ENCODE measurements at places on chromosomes 1 and 21.

DNA sequence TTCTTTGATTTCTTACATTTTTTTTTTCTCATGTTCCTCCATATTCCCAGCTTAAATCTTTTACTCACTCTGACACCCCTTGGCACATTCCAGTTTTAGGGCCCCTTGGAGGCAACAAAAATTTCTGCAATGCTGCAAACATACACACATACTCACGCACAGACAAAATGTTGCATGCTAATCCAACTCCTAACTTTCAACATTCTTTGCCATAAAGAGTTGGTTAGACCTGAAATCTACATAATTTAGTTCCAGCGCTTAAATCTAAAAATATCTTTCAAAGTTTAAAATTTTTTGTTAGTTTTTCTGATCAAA, 103.9 kb downstream of the PTPN14 start:
- no peak for DNase-seq

- no peak for DNase-seq
These were observed 68.1 kb upstream of the STUM start for GRCh38 chr1:226480461-226480860.

DNA sequence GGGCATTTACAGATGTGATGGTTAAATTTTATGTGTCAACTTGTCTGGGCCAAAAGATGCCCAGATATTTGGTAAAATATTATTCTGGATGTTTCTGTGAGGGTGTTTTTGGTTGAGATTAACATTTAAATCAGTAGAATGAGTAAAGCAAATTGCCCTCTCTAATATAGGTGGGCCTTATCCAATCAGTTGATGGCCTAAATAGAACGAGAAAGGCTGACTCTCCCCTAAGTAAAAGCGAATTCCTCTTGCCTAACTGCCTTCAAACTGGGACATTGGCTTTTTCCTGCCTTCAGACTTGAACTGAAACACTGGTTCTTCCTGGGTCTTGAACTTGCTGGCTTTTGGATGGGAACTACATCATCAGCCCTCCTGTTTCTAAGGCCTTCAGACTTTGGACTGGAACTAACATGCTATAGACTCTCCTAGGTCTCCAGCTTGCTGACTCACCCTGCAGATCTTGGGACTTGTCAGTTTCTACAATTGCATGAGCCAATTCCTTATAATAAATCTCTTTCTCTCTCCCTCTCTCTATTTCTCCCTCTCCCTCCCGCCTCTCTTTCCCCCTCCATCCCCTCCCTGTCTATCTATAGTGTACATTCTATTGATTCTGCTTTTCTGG, 10.2 kb upstream of the NAV1 start:
- DNase-seq = no peak

DNA sequence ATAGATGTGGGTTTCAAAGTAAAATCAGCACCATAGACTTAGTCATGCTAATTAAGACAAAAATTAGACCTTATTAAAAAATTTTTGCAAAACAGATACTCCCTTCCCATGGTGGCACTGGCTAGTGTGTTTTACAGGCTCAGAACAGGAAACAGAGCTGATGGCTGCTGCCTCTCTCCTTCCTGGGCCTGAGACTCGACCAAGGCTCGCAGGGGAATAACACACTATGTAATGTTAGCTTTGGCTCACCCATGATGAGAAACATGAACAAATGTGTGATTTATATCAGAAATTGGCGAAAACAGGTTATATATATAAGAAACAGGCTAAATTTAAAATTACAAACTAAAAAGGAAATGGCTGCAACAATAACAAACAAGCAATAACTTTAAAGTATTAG, 50.7 kb downstream of the ERG start:
- DNase-seq = no peak
